ENCODE measurements at places on chromosomes 11 and 22.

DNA sequence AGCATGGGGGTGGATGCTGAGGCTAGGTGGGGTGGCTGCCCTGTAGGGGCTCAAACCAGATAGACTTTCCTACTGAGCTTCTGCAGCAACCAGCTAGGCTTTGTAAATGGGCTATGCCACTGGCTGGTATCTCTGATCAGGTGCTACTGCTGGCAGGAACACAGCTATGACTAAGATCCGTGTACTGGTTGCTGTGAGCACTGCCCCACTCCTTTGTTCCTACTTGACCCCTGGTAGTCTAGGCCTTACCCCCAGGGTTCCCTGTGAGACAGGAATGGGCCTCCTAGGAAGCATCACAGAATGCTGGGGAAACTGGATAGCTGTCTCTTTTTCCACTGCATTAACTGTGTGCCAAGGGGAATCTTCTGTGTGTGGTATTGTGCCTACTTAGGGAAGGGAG is 58.4 kb upstream of the GAB2 start:
- no peak for DNase-seq

DNA sequence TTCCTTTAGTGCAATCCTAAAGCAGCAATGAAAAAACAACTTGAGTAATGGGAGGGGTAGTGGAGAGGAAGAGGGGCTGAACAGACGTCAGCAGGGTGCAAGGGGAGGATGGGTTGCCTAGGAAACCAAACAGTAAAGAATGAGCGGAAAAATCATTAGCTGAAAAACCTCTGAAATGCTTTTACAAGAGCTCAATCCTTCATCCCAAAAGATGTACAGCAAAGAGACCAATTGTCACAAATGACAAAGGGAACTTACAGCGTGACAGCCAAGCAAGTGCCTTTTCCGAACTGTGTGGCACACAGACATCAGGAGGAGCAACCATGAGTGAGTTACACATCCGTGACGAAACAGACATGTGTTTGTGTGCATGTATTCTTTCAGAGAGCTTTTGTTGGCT is 104.6 kb downstream of the SIK3 start:
- no peak for DNase-seq

- no peak for DNase-seq
Measured at GRCh38 chr11:47409440-47410369, 1.3 kb downstream of the SLC39A13 start.

DNA sequence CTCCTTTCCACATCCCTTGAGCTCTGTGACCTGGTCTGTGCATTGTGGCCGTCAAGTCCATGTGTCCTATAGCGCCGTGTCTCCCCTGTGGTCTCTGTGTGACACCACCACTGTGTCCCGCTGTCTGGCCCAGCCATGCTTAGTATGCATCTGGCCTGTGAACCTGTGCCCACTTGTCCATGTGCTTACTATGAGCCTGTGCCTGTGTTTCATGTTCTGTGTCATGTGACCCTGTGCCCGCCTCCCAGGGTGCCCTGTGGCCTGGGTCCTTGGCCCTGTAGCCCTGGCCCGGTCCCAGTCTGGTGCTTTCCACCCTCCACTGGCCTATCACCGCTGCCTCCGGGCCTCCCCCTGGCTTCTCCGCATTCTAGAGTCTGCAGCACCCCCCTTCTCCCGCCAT is 80.6 kb downstream of the CCDC83 start:
- DNase-seq = no peak

DNA sequence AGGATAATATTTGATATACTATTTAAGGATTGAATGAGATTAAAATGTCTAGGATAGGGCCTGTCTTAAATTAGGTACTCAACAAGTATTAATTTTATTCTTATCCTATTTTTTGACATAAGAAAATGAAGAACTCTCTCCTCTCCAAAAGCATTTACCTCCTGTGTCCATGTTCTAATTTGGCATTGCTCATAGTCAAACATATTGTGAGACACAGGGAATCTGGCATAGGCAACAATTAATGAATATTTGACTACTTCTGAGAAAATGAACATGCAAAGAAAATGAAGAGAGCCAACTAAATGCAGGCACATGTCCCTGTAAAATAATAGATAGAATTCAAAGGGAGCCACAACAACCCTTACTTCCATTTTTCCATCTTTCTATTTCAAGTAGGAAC is 198.5 kb upstream of the C11orf87 start:
- DNase-seq = no peak

- no peak for DNase-seq
Measured at GRCh38 chr11:13311570-13311969, 34.0 kb downstream of the BMAL1 start.
